ENCODE measurements at places on chromosomes 4 and X.

DNA sequence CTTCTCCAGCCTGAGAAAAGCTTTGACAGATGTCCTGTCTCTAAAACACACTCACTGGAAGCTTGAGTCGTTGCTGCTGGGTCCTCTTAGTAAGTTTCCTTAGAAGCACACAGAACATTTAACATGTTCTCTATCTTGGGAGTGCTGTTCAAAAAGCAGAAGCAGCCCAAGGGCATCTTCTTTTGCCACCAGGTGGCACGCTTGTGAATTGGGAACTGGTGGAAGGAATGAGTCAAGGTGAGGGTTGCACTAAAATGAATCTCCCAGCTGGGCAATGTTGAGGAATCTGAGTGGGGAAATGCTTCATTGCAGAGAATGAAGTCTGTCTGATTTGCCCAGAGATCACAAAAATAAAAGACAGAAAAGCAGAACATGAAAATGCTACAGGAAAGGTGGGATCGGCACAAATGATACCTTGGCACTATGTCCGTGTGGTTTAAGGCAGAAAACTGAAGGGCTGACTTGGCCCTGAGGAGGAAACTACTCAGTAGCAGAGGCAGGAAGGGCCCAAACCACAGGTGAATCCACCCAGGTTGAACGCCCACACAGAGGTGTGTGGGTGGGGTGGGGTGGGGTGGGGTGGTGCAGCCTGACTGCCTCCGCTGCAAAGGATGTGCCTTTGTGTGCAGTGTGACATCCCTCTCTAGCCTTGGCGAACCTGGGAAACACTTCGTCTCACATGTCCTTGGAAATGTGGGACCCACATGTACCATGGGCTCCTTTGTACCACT, 26.0 kb downstream of the KIT start:
- H3K36me3 ChIP-seq = no peaks in the 10 kb centered on the region
- H3K4me1 ChIP-seq = peaks cover 46% of the 10 kb centered on the region

- H3K36me3 ChIP-seq = no peaks in the 10 kb centered on the region
- H3K4me3 ChIP-seq = no peak overlapping the region
- no peaks in the 10 kb centered on the region for H3K27me3 ChIP-seq
Measured at GRCh38 chr4:114811564-114812301, 213.1 kb downstream of the UGT8 start.

DNA sequence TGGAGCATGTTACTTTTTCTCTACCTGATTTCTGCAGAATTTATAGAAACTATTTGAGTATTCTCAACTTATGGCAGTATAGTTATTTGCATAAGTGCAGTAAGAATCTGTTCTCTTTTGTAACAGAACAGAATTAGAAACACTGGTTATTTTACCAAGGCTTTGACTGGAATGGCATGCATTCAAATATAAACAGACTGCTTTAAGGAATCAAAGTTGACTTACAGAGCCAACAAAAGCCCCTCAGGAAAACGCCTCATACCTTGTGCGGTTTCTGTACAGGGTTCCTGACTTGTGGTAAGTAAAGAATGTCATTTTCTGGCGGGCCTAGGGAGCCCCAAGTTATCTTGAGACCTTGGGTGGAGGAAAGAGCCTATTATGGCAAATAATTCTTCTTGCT, 97.1 kb downstream of the GPR143 start:
- H3K4me1 ChIP-seq = peaks cover 6% of the 10 kb centered on the region
- H3K27ac ChIP-seq = no peak overlapping the region
- peaks cover 6% of the 10 kb centered on the region for H3K36me3 ChIP-seq

- no peak overlapping the region for H3K27ac ChIP-seq
- no peaks in the 10 kb centered on the region for H3K36me3 ChIP-seq
Measured at GRCh38 chr4:158255727-158256324, 45.5 kb downstream of the TMEM144 start.

DNA sequence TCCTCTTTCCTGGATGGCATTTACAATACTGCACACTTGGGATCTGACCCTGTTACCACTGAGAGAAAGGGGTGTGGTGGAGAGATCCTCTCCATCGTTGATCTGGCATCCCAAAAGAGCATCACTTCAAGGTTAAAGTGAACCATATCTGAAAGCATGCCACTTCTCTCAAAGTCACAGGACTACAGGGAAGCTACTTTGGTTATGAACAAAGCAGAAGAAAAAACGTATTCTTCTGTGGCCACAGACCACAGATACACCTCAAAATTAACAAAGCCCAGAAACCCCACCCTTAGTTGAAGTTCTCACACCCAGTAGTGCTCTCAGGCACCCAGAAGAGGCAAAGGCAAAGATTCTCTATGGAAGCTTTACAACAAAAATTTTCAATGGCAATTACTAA, 108.3 kb downstream of the JADE1 start:
- peak overlapping the region; percentile 21 for H3K27ac ChIP-seq
- H3K27me3 ChIP-seq = no peaks in the 10 kb centered on the region
- H3K4me3 ChIP-seq = peak overlapping the region; percentile 13
- DNase-seq = peak; percentile 59

DNA sequence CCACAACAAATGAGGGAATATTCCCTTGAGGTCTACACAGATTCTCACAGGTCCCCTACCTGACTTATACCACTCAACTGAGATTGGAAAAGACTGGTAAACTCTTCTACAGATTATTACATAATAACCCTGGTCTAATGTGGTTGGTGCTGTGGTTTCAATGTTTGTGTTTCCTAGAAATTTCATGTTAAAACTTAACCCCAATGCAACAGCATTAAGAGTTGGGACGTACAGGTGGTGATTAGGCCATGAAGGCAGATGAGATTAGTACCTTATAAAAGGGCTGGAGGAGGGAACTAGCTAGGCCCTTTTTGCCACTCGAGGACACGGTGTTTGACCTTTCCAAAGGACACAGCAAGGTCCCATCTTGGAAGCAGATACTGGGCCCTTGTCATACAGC, 84.3 kb upstream of the TAPT1 start:
- no peak overlapping the region for H3K27ac ChIP-seq
- H3K4me1 ChIP-seq = peaks cover 5% of the 10 kb centered on the region
- H3K36me3 ChIP-seq = no peaks in the 10 kb centered on the region
- DNase-seq = no peak
- no peaks in the 10 kb centered on the region for H3K27me3 ChIP-seq

DNA sequence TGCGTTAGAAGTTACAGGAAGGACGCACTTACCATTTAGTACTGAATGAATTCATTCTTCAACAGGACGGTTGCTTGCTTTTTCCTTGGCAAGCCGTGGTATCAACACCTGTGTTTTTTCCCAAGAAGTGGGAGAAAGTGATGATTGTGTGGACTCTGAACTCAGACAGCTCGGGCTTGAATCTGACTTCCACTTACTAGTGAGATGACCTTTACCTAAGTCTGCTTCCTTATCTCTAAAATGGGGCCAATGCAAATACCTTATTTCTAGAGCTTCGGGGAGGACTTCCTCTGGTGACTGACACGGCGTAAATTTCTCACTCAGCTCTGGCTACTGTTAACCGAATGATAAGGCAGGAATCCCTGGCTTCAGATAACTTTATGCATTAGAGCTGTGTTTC, 146.8 kb upstream of the RBPJ start:
- H3K27me3 ChIP-seq = peaks cover 4% of the 10 kb centered on the region
- H3K36me3 ChIP-seq = no peaks in the 10 kb centered on the region
- H3K4me1 ChIP-seq = peaks cover 3% of the 10 kb centered on the region
- H3K27ac ChIP-seq = no peak overlapping the region

GRCh38 chr4:152083338-152083737, 322.5 kb upstream of the GATB start:
- H3K36me3 ChIP-seq = peaks cover 6% of the 10 kb centered on the region
- DNase-seq = no peak
- H3K4me3 ChIP-seq = no peak overlapping the region
- H3K27me3 ChIP-seq = no peaks in the 10 kb centered on the region

DNA sequence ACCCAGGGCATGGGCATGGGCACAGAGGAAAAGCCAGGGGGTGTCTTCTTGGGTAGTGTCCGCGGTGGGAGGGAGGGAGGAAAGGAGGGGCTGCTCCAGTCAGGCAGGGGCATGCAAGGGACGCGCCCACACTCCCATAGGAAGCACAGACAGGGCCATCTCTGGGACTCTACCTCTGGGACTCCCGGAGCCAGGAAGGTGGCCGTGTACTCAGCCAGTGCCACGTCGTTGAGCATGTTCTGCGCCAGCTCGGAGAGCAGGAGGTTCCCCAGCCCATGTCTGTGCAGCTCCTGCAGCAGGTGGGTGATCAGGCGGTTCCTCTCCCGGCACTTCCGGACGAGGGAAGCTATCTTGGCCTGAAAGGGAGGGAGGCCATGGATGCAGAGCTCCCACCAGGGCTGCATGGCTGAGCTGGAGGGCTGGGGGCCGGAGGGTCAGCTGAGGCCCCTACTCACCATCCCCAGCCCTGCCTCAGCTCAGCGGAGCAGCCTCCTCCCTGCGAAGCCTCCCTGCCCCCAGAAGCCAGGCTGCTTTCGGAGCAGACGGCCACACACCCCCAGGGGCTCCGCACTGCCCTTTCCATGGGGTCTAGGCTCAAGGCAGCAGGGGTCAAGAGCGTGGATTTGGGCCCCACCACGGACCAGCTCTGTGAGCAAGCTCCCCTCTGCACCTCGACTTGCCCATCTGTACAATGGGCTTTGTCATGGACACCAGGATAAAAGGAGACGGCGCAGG, 44.6 kb downstream of the C4orf50 start:
- no peaks in the 10 kb centered on the region for H3K36me3 ChIP-seq
- H3K4me3 ChIP-seq = no peak overlapping the region
